ENCODE measurements at places on chromosomes 12 and 14. TPM values are rescaled to one million over a fixed set of nuclear protein-coding genes. Genes with fewer than 3 reads are reported as not detected.

ADAM21 gene
- total RNA-seq = 0.11 TPM

ATL1 gene
- 0.82 TPM for total RNA-seq

RD3L gene
- not detected for total RNA-seq

M6PR gene
- total RNA-seq = 146 TPM

BMP4 gene
- total RNA-seq = not detected

ACRBP gene
- 3.3 TPM for total RNA-seq

GLS2 gene
- 8.7 TPM for total RNA-seq

Data from activated CD4-positive, alpha-beta T cell treated with anti-CD3 and anti-CD28 coated beads for 36 hours (primary cell).